CD4-positive, alpha-beta T cell treated with Interleukin-12 subunit alpha and Interleukin-12 subunit beta, for 1 hour (primary cell): ENCODE measurements at places on chromosomes 13 and 19.
A peak's percentile ranks its signal among the peaks of the same experiment; 100 is the strongest.

GRCh38 chr19:46603752-46604231, 2.7 kb downstream of the CALM3 start:
- no peak for DNase-seq

DNA sequence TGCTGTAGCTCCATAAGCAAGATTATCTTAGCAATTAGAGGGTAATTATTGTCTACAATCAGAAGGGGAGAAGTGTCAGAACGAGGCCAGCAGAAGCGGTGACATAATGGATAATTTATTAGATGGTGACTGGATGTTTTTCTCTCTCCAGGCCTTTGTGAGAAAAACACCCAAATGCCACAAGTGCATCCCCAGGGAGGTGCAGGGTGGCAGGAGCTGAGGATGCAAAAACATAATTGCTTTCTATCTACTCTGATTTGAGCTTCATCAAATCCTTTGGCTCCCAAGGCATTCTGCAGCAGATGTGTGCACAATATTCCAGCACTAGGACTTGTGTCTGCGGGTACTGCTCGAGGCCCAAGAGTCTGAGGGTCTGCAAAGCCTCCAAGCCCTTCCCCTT, 220.1 kb upstream of the SERP2 start:
- DNase-seq = no peak

GRCh38 chr19:30116984-30117555, 175.0 kb downstream of the URI1 start:
- no peak for DNase-seq

DNA sequence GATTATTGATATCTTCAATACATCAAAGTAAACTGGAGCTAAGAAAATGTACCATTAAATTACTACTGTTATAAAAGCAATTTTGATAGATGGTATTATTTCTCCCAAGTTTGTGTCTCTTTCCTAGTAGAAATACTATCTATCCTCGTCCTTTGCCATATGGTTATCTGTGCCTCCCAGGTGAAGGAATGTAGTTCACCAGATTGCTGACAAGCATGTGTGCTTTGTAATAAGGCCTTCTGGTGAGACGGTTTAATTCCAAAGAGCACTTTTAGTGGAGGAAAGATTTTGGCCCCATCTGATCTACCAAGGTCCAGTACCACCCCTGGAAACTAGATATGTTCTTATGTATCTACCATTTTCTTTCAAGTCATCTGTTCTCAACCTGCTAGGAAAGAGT, 243.6 kb downstream of the DLEU7 start:
- DNase-seq = no peak

DNA sequence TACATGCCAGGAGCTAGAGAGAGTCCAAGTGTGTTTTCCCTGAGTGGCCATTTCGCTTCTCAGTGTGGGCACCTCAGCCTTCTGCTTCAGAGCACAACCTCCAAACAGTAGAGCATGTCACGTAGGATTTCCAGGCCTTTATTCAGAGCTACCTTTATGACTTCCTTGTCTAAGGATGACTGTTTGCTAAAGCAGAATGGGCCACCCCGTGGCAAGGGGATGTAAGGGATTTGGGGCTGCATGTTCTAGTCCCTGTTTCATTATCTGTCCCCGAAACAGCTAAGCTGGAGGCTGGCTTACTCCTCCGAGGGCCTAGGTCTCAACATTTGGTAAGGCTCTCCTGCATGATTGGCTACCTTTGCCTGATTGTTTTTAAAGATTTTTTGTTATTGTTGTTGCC, 6.0 kb downstream of the RNASEH2B start:
- DNase-seq = no peak

- no peak for DNase-seq
These were observed 4.5 kb upstream of the PRKD2 start for GRCh38 chr19:46721269-46722003.

GRCh38 chr13:112713517-112714253, 23.8 kb downstream of the ATP11A start:
- DNase-seq = no peak

- DNase-seq = no peak
These were observed 59.6 kb downstream of the COL4A2 start for GRCh38 chr13:110366733-110367132.

DNA sequence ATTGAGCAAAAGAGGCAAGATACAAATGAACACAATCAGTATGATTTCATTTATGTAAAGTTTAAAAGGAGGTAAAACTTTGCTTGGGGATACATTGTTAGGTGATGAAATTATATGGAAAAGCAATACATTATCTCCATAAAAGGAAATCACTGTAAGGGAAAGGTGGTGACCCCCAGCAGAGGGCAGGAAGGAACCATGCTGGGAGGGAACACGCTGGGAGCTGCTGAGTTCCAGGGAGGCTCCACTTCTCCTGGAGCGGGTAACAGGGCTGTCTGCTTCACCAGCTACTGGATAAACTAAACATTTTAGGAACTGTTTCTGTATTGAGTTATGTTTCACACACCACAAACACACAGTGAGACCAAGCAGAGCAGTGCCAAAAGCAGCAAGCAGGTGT, 91.2 kb downstream of the KATNAL1 start:
- DNase-seq = no peak

- no peak for DNase-seq
These were observed 4.0 kb upstream of the ZNF8 start for GRCh38 chr19:58274771-58275201.

DNA sequence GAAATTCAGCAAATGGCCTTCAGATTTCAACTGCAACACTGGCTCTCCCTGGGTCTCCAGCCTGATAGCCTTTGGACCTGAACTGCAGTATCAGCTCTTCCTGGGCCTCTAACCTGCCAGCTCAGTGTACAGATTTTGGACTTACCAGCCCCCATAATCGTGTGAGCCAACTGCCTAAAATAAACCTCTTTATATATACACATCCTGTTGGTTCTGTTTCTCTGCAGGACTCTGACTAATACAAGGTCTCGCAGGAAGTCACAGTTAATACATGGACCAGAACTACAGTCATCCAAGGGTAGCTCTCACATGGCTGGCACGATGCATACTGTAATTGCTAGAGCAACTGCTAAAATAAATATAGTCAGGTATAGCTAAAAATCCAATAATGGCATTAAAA, 85.1 kb downstream of the KATNAL1 start:
- DNase-seq = no peak

DNA sequence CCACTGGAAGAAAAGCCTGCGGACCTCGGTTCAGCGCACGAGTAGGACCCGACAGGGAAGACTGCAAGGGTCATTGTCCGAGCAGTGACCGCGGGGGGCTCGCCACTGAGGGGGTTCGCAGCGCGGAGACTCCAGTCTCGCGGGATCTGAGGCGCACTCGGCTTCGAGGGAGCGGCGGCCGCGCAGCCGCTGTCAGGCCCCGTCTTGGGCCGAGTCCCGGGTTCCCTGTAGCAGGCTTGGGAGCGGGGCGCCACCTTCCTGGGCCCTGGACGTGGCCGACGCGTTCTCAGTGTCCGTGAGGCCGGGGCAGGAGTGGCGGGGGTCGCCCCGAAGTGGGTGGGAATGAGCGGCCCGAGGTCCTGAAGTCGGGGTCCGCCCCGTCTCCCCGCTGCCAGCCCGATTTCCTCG, 474 bp upstream of the FAM174C start:
- DNase-seq = no peak

GRCh38 chr19:23957660-23958281, 43.1 kb downstream of the ZNF726 start:
- no peak for DNase-seq

DNA sequence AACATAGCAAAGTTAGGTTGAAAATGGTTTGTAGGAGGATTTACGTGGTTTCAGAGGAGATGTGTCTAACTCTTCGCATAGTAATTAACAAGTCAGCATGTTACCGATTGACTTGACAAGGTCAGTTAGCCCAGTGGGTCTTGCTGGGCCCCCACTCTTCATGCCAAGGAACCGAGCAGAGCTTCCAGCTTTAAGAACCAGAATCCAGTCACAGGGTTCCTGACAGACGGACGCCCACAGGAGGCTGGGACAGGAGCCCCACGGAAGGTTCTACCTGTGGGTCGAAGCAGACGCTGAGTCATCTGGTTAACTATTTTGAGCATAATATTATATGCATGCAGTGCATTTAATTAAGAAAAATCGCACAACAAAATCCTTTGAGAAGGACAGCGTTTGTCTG, 3.5 kb downstream of the TMEM255B start:
- DNase-seq = no peak

GRCh38 chr13:82165396-82166174, 1716.7 kb downstream of the SLITRK1 start:
- DNase-seq = no peak

GRCh38 chr13:38941353-38941945, 49.2 kb downstream of the STOML3 start:
- DNase-seq = no peak

GRCh38 chr19:6776999-6777398, 4.5 kb downstream of the VAV1 start:
- DNase-seq = no peak

DNA sequence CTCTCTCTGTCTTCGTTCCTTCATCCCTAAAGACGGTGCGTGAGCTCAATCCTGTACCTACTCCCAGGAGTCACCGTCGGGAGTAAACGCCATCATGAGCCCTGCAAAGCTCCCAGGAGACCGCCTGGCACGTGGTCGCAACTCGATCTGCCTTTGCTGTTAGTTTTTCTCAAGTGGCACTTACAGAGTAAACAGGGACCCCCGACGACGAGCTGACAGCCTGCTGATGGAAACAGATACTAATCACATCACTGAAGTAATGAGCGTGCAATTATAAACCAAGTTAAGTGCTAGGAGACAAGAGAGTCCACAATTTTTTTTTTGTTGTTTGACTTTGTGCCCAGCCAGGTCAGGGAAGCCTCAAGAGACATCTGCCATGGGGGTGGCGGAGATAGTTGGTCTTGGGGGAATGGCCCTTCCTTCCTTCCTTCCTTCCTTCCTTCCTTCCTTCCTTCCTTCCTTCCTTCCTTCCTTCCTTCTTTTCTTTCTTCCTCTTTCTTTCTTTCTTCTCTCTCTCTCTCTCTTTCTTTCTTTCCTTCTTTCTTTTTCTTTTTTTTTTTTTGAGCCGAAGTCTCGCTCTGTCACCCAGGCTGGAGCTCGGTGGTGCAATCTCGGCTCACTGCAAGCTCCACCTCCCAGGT, 23.6 kb downstream of the CACNG6 start:
- no peak for DNase-seq

GRCh38 chr19:44553478-44554171, 24.1 kb upstream of the CEACAM20 start:
- no peak for DNase-seq

DNA sequence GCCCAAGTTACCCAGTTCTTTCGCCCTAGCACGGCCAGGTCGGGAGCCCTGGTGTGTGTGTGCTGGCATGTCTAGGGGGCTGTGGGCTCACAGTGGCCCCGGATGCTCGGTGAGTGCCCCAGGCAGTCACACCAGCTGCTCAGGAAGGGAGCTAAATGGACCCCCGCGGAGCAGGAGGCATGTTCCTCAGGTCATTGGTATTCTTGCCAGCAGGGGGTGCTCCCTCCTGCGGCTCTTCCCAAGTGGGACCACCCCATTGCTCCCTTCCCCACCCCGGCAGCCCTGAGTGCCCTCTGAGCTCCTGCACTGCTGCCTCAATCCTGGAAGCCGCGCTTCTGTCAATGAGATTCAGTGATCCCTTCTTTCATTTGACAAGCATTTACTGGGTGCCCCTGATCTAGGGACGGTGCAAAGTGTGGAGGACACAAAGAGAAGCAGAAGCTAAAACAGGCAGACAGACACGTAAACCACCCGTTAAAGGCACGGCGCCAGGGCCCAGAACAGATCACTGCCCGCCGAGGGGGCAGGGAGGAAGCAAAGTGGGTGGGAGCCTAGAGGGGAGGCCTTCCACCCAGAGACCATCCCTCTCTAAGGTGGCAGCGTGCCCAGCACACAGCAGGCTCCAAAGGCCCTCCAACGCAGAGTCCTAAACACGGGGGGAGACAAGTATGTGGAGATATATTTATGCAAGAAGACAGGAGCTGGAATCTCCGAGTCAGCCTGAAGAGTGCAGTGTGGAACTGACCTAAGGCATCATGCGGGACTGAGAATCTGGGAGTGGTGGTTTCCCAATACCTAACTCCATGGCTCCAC, 5.2 kb upstream of the ADPRHL1 start:
- DNase-seq = no peak

GRCh38 chr19:17328517-17329365, 5.9 kb downstream of the ANO8 start:
- peak; percentile 51 for DNase-seq

DNA sequence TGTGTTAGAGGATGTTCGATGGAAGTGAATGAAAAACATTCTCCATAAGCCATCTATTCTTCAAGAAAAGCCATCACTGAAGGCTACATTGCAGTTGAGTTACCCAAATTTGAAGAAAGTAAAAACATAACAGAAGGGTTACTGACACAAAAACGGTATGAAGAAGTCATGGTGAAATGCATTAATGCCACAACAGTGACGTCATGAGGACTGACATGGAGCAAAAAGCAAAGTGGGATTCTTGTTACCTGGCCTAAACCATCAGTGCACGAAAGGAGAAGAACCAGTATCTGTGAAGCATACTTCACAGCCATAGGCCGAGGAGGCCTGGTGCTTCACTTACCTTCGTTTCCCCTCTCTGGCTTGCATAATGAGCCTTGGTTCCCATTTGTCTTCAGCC, 58.7 kb downstream of the LRRC63 start:
- no peak for DNase-seq

GRCh38 chr13:98201984-98202383, 24.9 kb upstream of the RNF113B start:
- no peak for DNase-seq

GRCh38 chr13:45511310-45512097, 46.8 kb downstream of the COG3 start:
- DNase-seq = peak; percentile 73

GRCh38 chr13:34617473-34618083, 324.5 kb upstream of the NBEA start:
- no peak for DNase-seq

- no peak for DNase-seq
These were observed 335.6 kb downstream of the RBM26 start for GRCh38 chr13:79070343-79070974.

DNA sequence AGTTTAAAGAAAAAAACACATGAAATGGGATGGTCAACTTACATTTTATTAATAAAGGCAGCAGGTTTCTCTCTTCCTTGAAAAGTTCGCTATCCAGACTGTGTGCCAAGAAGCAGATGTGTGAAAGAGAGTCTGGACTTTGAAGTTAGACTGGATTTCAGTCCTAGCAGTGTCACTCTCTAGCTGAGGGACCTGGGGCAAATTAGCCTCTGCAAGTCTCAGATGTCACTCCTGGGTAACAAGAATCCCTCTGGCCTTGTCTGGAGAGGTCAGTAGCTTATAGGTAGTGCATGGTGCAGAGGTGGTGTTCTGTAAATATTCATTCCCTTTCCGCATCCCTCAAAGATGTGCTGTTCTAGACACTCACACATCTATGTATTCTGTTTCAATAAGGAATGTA, 187.6 kb upstream of the RNF113B start:
- no peak for DNase-seq

DNA sequence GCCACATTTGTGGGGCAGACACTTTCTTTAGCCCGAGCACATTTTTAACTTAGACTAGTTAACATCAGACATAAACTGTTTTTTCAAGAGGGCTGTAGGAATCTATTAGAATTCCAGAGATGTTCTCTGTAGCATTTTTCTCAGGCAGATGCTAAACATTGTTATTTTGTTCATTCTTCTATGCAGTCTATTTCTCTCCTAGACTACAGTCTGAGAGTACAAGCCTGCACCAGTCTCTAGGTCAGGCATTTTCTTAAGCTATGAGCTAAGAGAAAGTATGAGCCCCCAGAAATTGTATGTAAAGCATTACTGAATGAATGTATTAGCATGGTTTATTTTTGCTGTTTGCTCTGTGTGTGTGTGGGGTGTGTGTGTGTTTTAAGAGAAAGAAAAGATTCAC, 923 bp upstream of the C13orf42 start:
- no peak for DNase-seq
